Inflammatory macrophage treated with lipopolysaccharide for 1 hour (primary cell): ENCODE measurements at places on chromosomes 7 and 10.

GRCh38 chr10:58072634-58073033 is 195.1 kb downstream of the IPMK start:
- DNase-seq: no peak

- no peak for DNase-seq
Observed at GRCh38 chr7:22791204-22792158, 31.2 kb downstream of the TOMM7 start.

DNA sequence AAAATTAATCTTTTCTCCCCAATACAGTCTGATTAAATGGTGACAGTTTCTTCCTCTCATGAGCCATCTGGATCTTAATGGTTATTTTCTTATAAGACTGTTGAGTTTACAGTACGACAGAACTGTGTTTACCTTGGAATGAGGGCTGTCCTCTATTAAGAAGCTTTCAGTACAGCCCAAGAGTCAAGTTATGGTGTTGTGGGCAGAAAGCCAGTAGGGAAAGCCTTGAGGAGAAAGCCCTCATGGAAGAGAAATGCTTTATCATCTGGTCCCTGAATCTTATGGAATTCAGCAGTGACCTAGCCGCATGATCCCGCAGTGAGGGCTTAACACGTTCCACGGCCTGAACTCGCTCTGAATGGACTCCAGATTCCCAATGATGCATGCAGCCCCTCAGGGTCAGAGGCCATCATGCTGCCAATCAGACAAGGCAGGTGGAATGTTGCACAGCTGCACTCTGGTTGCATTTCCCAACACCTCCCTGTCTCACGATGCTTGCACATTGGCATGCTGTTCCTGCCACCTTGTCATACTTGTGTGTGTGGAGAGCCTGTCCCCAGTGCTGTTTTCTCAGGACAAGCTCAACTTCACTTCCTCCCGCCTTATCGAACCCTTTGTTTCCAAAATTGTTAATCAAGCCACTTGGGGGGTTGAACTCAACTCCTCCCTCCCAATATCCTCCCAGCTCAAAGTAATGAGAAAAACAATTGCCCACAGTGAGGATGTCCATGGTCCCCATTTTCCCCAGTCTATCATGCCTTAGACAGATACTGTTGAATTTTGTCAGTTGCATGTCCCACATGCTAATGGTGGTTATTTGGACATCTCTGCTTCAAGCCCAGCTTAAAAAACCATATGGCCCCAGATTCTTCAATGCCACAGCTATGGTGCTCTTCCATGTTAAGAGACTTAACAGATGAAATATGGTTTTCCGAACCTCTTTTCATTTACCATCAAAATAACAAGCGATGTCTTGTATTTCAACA is 211.1 kb upstream of the TCF7L2 start:
- DNase-seq: no peak

DNA sequence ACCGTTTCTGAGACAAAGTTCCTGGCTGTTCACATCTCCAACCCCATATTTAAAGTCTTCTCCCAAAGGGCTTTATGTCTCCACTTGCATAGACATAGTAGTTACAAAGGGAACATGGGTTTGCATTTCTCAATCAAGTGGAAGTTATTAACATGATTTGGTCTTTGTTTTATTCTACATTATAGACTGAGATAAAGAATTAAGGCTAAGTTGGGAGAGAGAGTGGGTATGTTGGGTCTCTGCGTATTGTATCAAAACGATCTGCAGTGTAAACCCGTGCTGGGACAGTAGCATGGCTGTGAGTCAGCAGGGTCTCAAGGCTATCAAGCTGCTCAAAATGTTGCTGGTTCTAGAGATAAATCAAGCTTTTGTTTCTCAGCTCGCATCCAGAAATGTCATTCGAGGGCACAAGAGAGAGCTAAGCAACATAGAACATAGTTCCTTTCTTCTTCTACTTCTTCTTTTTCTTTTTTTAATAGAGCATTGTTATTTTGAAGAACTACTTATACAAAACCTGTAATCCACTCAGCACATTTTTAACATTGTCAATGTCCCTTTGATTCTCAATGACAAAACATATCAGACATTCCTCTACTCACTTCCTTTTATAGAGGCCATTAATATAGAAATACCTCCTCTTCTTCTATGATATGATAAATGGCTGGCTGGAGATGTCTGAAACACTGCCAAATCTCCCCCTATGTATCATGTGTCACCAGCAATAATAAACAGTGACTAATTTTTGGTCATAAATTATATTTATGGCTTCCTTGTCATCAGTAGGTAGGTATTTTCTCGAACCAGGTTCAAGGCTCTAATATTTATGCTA is 34.5 kb upstream of the RHOBTB1 start:
- no peak for DNase-seq

- no peak for DNase-seq
Observed at GRCh38 chr10:129859536-129859935, 104.5 kb downstream of the EBF3 start.

DNA sequence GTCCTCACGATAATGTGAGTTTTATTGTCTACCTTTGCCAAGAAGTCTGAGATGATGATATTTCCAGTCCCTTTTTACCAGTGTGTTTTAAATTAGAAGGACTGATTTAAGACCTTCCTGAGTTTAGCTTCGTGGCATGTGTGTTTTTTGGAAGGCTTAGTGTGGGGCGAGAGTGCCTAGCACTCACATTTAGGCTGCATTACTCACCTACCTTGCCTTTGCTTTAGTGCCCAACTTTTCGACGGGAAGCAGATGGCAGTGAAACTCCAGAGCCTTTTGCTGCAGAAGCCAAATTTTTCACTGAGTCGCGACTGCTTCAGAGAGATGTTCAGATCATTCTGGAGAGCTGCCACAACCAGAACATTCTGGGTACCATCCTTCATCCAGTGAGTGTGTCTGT is 50.9 kb downstream of the SND1 start:
- DNase-seq: no peak

GRCh38 chr7:150514748-150515222 is at the start of gene GIMAP7:
GIMAP7 (plus strand) TSS chr7:150514872; CDS start chr7:150519975, 5,103 bp downstream.
- DNase-seq: peak; percentile 18

DNA sequence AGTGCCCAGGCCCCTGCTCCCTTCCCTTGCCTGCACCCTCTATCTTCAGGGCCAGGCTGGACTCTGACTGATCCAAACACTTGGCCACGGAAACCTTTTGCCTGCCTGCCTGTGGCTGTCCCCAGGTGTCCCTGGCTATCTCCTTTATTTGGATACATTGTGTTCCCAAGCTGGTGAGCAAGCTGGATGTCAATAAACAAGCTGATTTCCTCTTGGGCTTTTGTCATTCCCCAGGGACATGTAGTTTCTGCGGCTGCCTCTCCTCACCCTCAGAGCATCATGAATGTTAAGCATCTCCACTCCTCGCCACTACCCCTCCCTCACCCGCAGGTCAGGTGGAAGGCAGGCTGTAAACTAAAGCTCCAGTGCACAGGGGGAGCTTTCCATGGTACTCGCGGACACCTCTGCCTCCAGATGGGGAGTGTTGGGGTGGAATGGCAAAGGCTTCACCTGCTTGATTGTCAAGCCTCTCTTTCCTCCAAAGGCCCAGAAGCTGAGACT is 6.9 kb downstream of the GHRHR start:
- no peak for DNase-seq
